ENCODE measurements at places on chromosomes 12 and 14.

GRCh38 chr14:98926146-98926545 is 345.9 kb downstream of the BCL11B start:
- DNase-seq: no peak

GRCh38 chr12:43816168-43816567 is 10.1 kb upstream of the TWF1 start:
- DNase-seq: no peak

- no peak for DNase-seq
Measured at GRCh38 chr14:87018294-87018693, 974.7 kb downstream of the GALC start.

DNA sequence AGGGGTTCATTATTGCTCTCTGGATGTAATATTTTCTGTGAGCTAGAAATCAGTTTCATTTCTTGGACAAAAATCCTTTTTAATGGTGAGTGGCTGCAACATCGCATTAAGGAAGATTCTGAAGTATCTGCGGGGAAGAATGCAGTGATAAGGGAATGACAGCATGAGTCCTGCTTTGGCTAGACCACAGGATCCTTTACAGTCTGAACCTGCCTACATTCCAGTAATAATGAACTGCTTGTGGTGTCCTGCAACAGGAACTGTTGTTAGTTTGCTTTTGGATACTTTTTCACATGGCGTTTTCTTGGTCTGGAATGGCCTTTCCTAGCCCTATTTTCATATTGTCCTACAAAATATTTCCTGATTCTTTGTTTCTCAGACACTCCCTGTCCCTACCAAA is 15.7 kb downstream of the MDM2 start:
- DNase-seq: no peak

GRCh38 chr12:131793243-131794022 is 34.8 kb upstream of the MMP17 start:
- DNase-seq: no peak

DNA sequence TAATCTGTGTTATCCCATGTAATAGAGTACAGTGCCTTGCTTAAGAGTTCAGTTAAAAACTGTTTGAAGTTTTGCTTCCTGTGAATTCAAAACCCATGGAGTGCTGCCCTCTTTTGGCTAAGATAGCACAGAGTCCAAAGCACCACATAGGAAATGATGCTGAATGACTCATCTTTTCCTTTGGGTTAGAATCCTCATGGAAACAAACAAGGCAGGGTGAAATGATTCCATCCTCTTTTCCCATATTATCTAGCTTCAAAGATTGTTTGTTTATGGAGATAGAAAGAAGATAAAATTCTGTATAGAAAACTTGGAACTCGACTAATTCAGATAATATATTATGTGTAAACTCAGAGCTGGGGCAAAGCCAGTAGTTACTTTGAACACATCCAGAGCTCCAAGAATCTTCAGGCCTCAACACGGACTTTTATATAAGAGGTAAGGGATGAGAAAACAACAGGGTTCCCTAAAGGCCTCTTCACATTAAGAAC is 87.4 kb downstream of the OTOGL start:
- no peak for DNase-seq

GRCh38 chr12:8960176-8960575 is 10.7 kb upstream of the M6PR start:
- DNase-seq: no peak

DNA sequence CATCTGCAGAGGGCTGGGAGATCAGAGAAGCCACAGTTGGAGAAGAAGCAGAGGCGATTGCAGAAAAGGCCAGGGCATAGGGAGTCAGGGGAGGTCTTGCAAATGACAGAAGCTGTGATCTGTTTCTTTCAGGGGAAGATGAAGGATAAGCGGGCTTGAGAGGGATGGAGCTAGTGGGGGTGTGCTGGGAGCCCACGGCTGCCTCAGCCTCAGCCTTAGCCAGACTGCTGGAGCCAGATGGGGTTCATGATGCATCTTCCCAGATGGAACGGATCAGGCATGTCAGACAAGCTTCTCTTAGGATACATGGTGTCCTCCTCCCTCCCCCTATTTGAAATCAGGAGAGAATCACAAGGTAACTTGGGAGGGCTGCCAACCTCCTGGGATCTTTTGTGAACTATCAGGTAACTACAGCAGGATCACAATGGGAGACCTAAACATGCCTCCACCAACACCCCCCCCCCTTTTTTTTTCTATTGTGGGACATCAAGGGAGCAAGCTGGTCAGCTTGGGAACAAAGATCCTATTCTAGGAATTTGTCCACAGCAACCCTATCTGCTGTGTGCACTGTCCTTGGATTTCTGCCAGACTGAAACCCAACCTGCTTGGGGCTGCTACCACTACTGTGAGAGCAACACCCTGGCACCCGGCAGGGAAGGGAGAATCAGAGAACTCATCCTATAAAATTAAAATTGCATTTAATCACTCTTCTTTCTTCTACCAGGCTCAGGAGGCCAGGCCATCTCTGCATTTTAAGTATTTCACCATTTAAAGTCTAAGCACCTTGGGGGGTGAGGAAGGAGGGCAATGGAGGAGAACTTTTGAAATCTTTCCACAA is 10.7 kb upstream of the ATP2A2 start:
- DNase-seq: no peak

DNA sequence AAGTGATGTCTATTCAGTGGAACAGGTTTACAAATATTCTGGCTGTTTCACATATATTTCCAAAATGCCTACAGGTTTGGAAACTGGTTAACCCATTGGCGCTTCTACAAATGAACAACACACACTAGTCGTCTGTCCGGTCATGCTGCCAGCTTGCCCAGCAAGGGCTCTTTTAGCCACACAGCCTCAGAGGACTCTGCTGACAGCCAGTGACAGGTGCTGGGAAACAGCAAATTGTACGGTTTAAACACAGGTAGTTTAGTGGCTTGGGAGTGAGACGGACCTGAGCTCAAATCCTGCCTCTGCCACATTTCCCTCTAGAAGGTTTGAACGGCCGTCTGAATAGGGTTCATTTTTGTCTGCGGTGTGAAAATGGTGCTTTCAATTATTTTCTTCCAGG is 53.8 kb downstream of the MOK start:
- DNase-seq: no peak

DNA sequence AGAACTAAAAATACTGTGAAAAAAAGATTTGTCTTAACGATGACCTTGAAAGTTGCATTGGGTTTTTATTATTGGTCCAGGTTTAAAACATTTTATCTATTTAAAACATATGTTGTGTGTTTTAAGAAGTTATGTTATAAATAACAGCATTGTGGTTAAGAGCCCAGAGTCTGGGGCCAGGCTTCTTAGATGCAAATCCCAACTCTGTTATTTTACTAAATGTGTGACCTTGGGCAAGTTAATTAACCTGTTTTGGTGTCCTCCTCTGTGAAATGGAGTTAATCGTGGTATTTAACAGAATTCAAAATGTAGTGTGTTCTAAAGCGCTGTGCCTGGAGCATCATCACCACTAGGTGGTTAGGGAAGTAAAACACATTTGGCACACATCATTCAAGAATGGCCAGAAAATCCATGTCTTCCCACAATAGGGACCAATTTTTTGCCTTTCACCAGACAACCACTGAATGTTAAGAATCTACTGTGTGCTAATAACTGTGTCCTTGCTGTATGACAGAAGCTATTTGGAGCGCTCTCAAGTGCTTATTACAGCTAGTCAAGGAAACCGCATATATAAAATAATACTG is 133.3 kb downstream of the MON2 start:
- DNase-seq: no peak

DNA sequence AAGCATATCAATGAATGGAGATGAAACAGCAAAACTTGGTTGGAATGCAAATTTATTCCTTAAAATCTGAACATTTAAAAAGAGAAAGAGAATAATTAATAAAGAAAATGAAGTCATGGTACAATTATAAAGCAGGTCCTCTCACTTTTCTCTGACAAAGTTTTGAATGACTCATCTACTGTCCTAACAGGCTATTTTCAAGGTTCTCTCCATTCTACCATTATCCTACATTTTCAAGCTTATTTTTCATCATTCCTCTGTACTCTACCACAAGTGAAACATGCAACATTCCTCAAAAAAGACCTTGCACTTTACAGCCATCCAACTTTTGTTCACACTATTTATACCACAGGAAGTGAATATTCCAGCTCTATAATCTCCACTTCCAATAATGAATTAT is 36.9 kb upstream of the AP4S1 start:
- no peak for DNase-seq

GRCh38 chr14:103519043-103519836 is 3.4 kb downstream of the CKB start:
- no peak for DNase-seq

GRCh38 chr14:53545217-53545616 is 392.1 kb upstream of the DDHD1 start:
- DNase-seq: no peak

DNA sequence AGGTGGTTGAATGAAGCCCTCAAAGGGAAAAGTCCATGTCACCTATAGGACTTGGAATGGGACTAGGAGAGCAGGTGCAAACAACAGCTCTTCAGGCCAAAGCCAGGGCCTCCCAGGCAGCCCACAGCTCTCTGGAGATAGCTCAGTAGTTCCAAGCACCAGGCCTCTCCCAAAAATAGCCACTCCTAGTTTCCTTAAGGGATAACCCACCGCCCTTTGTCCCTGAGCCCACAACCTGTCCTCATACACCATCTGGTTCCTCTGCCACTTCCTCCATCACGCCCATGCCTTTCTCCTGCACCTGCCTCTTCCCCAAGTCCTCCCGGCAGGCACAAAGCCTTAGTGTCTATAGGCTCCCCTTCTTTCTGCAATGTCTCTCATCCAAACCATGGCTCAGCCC is 2.1 kb downstream of the RAB15 start:
- no peak for DNase-seq

DNA sequence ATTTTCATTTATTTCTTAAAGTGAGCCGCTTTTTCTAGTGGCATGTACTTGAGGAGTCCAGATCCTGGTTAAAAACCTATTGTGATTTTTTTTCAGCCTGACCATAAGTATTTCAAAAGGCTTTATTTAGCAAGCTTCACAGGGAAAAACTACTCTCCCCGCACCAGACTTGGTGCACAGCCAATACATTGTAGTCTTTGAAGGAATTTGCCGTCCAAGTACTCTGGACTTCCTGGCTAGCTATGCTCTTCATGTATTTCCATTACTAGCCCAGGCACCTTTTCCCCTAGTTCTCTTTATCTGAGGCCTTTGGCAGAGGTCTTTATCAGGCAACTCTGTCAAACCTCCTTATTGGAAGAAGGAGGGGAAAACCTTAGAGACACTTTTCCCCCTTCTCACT is 234.7 kb downstream of the CCDC91 start:
- no peak for DNase-seq

GRCh38 chr12:46480724-46481123 is 108.2 kb upstream of the SLC38A2 start:
- no peak for DNase-seq
